Activated CD4-positive, alpha-beta T cell treated with anti-CD3 and anti-CD28 coated beads, Interleukin-2, amount 50 U/mL, for 48 hours (primary cell): ENCODE measurements at places on chromosomes 3 and 15.

GRCh38 chr3:13307041-13307440, 113.1 kb downstream of the NUP210 start:
- no peak for DNase-seq

DNA sequence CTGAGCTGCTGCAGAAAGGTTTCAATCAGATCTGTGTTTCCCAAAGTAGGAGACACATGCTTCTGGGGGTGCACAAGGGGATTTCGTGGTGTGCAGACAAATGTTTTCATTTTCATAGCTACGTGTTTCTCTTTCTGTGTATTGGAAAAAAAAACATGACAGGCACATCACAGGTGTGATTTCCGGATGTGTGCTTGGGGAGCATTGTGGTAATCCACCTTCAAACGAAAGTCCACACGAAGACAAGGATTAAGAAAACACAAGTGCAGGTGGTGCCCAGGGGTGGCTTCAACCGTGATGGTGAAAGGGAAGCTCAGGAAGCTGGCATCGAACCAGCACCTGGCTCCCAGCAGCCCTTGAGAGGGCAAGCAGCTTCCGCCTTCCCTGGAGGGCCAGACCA, 164.6 kb upstream of the LINGO1 start:
- no peak for DNase-seq

GRCh38 chr3:14435175-14436014, 33.0 kb downstream of the SLC6A6 start:
- no peak for DNase-seq

GRCh38 chr3:175240921-175241320, 381.8 kb downstream of the NAALADL2 start:
- no peak for DNase-seq

GRCh38 chr3:188956839-188957489, 214.8 kb upstream of the TPRG1 start:
- DNase-seq = no peak

DNA sequence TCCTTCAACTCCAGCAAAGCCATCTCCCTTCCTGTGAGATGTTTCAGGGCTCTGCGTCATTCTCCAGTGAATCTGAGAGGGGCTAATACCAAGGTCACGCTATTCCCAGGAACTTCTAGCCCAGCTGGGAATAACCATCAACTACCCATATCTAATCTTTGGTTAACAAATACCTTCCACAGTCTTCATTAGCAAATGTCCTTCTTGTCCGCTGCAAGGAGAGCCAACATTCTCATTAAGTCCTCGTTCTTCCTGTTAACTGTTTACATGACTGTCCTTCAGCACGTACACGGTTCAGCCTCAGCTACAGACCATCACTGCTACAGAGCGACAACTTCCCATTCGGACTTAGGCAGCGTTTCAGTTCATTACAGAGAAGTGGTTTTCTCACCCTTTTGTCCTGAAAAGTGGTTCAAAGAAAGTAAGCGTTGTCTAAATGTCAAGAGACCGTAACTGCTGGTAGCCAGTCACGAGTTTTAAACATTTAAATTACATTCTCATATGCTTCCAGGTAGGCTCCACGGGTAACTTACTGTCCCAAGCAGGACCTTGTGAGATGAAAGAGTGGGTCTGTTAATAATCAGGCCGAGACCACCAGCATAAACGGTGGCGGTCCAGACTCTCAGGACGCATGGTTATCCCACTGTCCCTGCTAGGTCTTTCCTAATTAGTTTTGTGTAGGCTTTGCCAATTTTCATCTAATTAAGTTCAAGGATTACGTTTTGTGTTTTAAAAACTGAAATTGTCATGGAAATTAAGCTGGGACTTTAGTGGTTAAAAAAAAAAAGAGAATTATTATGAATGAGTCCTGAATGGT, 63.8 kb downstream of the CHSY1 start:
- DNase-seq = no peak

- no peak for DNase-seq
These were observed 317.5 kb upstream of the SGO1 start for GRCh38 chr3:20503394-20504082.

GRCh38 chr15:78129077-78129750, 2.0 kb downstream of the CIB2 start:
- DNase-seq = no peak

- DNase-seq = peak; percentile 46
These were observed 9.2 kb downstream of the EIF3J start for GRCh38 chr15:44545913-44546802.

DNA sequence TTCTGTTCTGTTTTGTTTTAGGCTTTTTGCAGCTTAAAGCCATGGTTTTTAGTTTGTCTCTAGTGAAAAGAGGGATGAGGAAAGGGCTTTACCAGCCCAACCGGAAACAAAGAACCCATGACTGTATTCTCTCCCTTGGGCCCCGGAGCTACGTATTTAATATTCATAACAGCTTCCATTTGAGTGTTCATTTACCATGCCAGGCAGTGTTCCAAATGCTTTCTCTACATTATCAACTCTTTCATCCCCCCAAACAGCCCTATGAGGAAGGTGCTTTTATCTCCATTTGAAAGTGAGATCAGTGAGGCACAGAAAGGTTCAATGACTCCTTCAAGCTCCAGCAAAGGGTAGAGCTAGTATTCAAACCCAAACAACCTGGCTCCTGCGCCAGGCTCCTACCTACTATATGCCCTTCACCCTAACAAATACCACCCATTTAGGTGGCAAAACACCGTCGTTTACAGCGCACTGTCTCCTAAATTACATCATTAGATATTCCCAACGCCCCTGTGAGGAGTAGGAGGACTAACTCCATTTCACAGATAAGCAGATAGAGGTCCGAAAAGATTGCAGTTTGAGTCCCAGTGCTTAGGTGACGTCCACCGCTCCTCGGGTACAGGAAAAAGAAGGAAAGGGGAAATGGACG, 27.9 kb downstream of the GTPBP8 start:
- DNase-seq = peak; percentile 21

- DNase-seq = no peak
These were observed 151.5 kb downstream of the DPH6 start for GRCh38 chr15:35394416-35394815.

GRCh38 chr3:139302084-139302800, 41.6 kb upstream of the MRPS22 start:
- no peak for DNase-seq

DNA sequence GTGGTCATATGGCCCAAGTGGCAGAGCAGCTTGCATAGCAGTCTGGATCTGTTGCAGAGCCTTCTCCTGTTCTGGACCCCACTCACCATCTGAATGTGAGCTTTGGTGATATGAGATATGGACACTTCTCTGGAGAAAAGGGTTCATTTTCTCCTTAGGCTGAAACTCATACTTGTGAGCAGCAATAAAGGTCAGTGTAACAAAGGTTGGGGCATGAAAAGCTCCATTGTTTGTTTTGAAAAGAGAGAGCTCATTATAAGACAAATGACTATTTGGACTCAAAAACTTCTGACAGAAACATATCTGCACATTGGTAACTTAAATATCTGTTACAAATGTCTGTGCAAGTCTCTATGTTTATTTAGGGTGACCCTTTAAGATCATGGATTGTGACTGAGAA, 517.3 kb downstream of the MFSD1 start:
- DNase-seq = no peak

GRCh38 chr15:91769476-91769875, 84.0 kb upstream of the SLCO3A1 start:
- no peak for DNase-seq

DNA sequence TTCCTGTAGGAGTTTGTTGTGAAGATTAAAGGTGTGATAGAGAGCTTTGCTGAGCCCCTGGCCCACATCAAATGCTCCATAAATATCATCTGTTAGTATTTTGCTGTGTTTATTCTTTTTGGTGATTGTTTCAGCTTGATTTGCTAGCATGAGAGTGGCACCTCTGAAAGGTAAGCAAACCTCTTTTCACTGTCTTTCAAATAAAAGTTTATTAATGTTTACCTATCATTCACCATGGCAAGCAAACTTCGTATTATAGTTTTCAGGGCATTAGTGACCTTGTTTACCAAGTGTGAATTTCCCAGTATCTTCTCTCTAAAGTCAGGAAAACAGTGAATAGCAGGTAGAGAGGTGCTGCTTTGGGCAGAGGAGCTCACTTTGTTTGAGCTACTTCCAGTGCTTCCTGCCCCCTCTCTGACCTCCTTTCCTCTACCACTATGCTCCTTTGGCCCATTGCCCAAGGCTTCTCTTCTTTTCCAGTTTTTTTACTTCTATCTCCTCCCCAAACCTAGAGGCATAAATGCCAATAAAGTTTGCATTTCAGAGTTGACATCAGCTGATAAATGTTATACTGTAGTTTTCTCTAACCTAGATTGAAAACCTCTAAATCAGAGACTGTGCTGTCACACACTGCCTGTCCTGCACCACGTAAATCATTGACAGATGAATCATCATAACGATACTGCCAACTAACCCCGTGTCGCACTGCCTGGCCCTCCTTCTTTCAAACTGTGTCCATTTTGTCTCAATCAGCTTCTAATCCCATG, 569.0 kb downstream of the TUSC7 start:
- DNase-seq = no peak

DNA sequence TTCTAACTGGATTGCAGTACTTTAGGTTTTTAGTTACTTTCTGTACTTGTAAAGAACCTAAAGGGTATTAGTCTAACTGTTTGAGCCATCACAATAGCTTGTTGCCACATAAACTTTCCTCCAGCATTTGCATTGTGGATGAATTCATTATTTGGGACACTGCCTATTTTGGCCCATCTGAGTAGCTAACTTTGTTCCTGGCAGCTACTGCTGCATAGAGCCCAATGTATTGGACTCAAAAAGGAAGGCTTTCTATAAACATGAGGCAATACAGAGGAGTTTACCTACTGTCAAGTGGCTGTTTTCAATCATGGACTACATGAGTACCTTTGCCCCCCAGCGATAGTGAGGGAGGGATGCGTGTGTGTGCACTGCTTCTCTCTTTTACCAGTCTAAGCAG, 1.9 kb downstream of the ROBO2 start:
- no peak for DNase-seq

DNA sequence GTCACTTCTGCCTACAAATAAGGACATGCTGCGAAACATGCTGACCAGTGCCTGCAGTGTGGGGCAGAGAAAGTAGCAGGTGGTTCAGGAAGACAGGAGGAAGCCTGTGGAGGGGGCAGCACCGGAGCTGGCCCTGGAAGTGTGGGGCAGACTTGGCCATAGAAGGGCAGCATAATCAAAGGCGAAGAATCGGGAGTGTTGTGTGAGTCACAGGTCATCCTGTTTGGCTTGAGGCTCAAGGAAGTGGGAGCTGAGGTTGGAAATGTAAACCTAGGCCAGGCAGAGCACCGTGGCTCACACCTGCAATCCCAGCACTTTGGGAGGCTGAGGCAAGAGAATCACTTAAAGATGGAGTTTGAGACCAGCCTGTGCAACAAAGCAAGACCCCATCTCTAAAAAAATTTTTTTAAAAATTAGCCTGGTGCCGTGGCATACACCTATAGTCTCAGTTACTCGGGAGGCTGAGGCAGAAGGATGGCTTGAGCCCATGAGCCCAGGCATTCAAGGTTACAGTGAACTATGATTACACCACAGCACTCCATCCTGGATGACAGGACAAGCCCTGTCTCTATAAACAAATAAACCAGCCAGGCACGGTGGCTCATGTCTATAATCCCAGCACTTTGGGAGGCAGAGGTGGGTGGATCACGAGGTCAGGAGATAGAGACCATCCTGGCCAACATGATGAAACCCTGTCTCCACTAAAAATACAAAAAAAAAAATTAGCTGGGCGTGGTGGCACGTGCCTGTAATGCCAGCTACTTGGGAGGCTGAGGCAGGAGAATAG, 54.0 kb downstream of the FAM43A start:
- no peak for DNase-seq

DNA sequence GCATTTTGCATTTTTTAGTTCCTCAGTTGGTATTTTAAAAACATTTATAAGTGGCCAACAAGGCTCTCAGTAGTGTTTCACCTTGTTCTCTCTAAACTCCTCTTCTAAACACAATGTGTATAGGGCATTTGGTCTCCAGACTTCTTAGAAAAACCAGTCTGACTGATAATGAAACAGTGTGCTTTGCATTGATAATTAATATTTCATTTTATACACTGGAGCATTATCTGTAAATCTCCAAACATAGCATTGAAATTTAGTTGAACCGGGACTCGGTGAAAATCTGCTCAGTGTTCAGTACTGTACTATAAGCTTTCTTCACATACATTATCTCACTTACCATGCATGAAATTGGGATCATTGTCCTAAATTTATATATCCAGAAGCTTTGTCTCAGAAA, 53.6 kb downstream of the SETD5 start:
- DNase-seq = no peak

GRCh38 chr3:43858294-43858701, 167.6 kb downstream of the ABHD5 start:
- DNase-seq = no peak

GRCh38 chr15:74109713-74110112, 20.7 kb upstream of the ISLR2 start:
- no peak for DNase-seq

DNA sequence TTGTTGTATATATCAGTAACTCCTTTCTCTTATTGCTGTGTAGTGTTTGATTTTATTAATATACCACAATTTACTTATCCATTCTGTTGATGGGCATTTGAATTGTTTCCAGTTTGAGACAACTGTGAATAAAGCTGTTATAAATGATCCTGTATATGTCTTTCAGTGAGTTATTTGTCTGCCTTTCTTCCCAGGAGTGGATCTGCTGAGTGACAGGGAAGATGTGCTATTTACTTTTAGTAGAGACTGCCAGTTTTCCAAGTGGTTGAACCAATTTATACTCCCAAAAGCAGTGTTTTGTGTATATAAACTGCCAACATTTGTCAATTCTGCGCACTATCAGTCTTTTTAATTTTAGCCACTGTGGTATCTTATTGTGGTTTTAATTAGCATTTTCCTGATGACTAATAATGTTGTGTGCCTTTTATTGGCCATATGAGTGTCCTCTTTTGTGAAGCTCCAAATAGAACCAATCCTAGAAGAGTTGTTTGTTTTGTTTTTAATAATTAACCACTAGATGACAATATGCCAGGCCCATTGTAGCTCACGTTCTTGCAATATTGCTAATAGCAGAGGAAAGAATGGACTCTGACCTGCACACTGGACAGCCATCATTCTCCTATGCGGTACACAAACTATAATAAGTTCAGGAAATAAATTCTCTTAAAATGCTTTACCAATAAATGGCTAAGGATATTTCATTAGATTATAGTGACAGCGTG, 25.3 kb downstream of the TRANK1 start:
- DNase-seq = no peak

GRCh38 chr15:40365624-40366456, 7.8 kb downstream of the DISP2 start:
- no peak for DNase-seq

- no peak for DNase-seq
These were observed 617.6 kb downstream of the FHIT start for GRCh38 chr3:60633644-60634043.

DNA sequence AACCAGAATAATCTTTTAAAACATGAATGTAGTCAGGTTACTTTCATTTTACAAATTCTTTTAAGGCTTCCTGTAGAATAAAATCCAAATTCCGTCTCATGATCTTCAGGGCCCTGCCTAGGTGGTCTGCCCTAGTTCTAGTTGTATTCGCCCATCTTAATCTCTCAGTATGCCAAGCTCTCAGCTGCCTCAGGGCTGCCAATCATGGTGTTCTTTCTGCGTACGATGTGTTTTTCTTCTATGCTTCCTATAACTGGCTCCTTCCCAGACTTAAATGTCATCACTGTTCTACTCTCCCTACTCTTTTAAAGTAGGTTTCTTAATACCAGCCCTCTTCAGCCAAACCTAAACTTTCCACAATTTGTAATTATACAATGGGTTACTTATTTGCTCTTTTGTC, 107.4 kb downstream of the GREM1 start:
- DNase-seq = no peak

GRCh38 chr15:35663956-35664355, 118.0 kb upstream of the DPH6 start:
- DNase-seq = no peak

- DNase-seq = no peak
These were observed 293.5 kb upstream of the SOX2 start for GRCh38 chr3:181418233-181418632.
